T-cell (primary cell): ENCODE measurements at places on chromosomes 3 and 15.
A peak's percentile ranks its signal among the peaks of the same experiment; 100 is the strongest.

DNA sequence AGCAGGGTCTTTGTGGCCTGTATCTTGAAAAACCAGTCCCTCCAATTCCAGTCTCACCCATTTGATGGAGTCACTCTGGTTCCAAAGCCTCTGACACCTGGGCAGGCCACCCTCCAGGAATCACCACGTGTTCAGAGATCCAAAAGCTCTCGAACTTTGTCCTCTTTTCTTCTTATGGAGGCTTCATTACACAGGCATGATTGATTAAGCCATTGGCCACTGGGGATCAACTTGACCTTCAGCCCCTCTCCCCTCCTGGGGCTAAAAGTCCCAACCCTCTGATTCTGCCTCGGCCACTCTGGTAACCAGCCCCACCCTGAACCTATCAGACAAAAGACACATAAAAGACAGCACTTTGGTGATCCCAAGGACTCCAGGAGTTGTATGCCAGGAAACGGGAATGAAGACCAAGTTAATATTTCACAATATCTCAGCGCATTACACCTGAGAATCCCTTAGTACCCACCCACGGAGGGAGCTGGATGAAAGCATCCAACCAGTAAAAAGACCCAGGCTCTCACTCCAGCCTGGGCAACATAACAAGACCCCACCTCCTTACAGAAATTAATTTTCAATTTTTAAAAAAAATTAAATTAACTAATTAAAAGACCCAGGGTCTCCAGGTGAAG, 23.0 kb upstream of the SSUH2 start:
- H3K4me3 ChIP-seq: no peak overlapping the region
- peaks cover 8% of the 10 kb centered on the region for H3K27me3 ChIP-seq
- no peak overlapping the region for H3K27ac ChIP-seq

DNA sequence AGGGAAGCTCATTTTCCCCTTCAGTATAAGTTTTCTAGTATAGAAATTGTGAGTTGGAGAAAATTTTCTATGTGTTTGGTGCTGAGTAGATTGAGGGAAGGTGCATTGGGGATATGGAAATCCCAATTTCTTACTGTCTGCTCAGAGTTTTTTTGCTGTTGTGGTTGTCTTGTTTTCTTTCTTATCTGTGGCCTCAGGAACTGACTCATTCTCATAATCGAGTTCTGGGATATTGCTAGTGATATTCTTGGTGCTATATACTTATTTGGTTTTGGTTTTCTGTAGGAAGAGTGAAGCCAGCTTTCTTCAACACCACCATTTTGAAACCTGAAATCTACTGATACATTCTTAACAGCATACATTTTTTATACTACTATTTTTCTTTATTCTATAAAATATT, 869.2 kb downstream of the DIPK2A start:
- no peaks in the 10 kb centered on the region for H3K27me3 ChIP-seq
- H3K36me3 ChIP-seq: no peaks in the 10 kb centered on the region
- H3K4me1 ChIP-seq: no peaks in the 10 kb centered on the region
- H3K27ac ChIP-seq: no peak overlapping the region
- DNase-seq: no peak

GRCh38 chr15:50017522-50017921, 101.5 kb downstream of the ATP8B4 start:
- no peak for DNase-seq
- no peaks in the 10 kb centered on the region for H3K27me3 ChIP-seq
- H3K4me3 ChIP-seq: no peak overlapping the region
- H3K27ac ChIP-seq: no peak overlapping the region
- no peaks in the 10 kb centered on the region for H3K4me1 ChIP-seq

GRCh38 chr15:98650417-98651035, 2.2 kb downstream of the IGF1R start:
- H3K27ac ChIP-seq: peak overlapping the region; percentile 63
- peaks cover 27% of the 10 kb centered on the region for H3K27me3 ChIP-seq
- peaks cover 13% of the 10 kb centered on the region for H3K4me1 ChIP-seq
- peak; percentile 59 for DNase-seq

GRCh38 chr15:77870195-77871065, 207.1 kb downstream of the TBC1D2B start:
- no peaks in the 10 kb centered on the region for H3K36me3 ChIP-seq
- H3K27me3 ChIP-seq: peaks cover 26% of the 10 kb centered on the region
- H3K27ac ChIP-seq: no peak overlapping the region

DNA sequence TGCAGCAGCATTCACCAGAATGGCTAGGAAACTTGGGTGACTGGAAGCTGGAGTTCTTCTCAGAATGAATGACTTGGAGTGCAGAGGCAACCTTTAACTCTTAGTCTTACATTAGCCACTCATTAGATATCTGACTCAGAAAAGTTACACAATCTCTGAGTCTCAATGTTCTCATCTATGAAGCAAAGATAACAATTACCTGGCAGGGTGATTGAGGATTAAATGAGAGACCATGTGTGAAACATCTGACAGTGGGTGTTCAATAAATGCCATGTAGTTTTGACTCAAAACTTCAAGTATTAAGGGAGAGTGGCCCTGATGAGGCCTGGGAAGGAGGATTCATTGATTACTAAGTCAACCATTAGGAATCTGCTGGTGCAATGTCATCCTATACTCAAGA, 48.3 kb downstream of the MRPL3 start:
- no peak for DNase-seq
- H3K4me3 ChIP-seq: no peak overlapping the region
- no peaks in the 10 kb centered on the region for H3K36me3 ChIP-seq
- no peak overlapping the region for H3K27ac ChIP-seq
- H3K4me1 ChIP-seq: no peaks in the 10 kb centered on the region
- H3K27me3 ChIP-seq: no peaks in the 10 kb centered on the region

DNA sequence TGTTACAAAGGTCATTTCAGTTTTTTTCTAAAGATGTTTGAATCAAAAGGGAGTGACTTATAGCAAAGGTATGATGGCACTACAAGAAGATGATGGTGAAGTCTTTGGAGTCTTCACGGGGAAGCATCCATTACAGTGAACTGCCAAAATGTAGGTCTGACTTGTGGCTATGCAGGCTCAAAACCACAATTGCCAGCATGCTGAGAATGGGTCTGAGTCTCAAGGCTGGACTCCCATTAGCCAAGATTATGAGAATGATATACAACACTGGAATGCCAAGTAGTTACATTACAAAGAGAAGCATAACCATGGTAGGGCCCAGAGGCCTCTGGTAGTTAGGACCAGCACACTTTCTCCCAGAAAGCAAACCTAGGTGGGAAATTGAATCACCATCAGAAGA, 194.2 kb downstream of the MTHFS start:
- DNase-seq: no peak
- no peak overlapping the region for H3K4me3 ChIP-seq
- H3K27me3 ChIP-seq: peaks cover 7% of the 10 kb centered on the region
- H3K36me3 ChIP-seq: no peaks in the 10 kb centered on the region
- no peaks in the 10 kb centered on the region for H3K4me1 ChIP-seq

- H3K27ac ChIP-seq: no peak overlapping the region
- no peaks in the 10 kb centered on the region for H3K36me3 ChIP-seq
- no peaks in the 10 kb centered on the region for H3K27me3 ChIP-seq
- H3K4me1 ChIP-seq: no peaks in the 10 kb centered on the region
- H3K4me3 ChIP-seq: no peak overlapping the region
Measured at GRCh38 chr3:167225821-167226220, 154.3 kb downstream of the ZBBX start.

GRCh38 chr3:87298111-87298718, 21.8 kb upstream of the POU1F1 start:
- no peaks in the 10 kb centered on the region for H3K4me1 ChIP-seq
- no peaks in the 10 kb centered on the region for H3K27me3 ChIP-seq
- no peak overlapping the region for H3K4me3 ChIP-seq
- DNase-seq: no peak
- H3K27ac ChIP-seq: no peak overlapping the region
- H3K36me3 ChIP-seq: no peaks in the 10 kb centered on the region
